ENCODE measurements at places on chromosomes 1 and 21.

DNA sequence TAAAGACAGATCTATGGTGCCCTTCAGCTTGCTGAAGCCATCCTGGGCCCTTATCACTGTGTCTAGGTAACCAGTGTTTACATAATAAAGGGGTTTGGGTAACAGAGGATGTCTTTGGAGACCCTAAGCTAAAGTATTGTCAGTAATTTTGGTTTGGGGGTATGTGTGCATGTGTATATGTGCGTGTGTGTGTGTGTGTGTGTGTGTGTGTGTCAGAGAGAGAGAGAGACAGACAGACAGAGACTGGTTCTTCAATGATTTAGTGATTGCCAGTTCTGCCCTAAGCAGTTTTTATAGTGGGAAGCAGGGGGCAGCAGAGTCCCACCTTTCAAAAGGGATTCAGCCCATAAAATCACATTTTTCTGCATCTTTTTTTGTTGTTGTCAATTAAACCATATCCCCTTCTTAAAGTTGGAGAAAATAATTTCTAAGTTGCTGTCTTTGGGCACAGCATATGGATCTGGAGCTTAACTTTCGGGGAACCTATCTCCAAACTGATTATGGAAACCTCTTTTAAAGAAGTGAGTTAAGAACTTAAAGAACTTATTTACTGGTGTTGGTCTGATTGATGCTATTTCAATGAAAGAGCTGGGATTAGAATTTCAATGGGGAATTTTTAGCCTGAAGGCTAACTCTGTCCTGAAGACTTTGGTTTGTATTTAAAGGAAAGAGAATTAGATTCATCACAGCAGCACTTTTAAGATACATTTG lies 51.1 kb downstream of the ZNF326 start:
- H3K27me3 ChIP-seq, result no peaks in the 10 kb centered on the region
- DNase-seq, result peak; percentile 40

GRCh38 chr1:241638909-241639622 lies 1.1 kb downstream of the CHML start:
- peak overlapping the region; percentile 86 for H3K4me3 ChIP-seq
- H3K27me3 ChIP-seq, result no peaks in the 10 kb centered on the region
- no peak overlapping the region for H3K27ac ChIP-seq
- no peak for DNase-seq
- peaks cover 29% of the 10 kb centered on the region for H3K4me1 ChIP-seq

DNA sequence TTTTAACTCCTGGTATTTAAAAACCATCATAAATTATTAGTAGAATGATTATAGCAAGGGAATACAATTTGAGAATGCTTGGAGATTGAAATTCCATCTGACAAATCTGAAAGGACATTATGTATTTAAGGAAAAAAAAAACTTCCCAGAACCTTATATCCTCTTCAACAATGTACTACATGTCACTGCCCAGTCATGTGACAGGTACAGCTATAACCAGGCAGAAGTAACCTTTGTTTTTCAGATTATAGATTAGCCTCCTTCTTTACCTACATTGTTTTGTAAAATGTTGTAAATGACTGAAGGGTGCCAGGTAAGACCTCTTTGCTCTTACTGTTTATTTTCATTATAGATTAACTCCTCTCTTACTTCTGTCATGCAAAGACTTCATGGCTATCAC lies 96.9 kb downstream of the KCNJ6 start:
- H3K27ac ChIP-seq, result no peak overlapping the region
- peaks cover 26% of the 10 kb centered on the region for H3K4me1 ChIP-seq
- no peaks in the 10 kb centered on the region for H3K36me3 ChIP-seq
- no peak for DNase-seq
- H3K27me3 ChIP-seq, result peaks cover 7% of the 10 kb centered on the region
- H3K4me3 ChIP-seq, result no peak overlapping the region

DNA sequence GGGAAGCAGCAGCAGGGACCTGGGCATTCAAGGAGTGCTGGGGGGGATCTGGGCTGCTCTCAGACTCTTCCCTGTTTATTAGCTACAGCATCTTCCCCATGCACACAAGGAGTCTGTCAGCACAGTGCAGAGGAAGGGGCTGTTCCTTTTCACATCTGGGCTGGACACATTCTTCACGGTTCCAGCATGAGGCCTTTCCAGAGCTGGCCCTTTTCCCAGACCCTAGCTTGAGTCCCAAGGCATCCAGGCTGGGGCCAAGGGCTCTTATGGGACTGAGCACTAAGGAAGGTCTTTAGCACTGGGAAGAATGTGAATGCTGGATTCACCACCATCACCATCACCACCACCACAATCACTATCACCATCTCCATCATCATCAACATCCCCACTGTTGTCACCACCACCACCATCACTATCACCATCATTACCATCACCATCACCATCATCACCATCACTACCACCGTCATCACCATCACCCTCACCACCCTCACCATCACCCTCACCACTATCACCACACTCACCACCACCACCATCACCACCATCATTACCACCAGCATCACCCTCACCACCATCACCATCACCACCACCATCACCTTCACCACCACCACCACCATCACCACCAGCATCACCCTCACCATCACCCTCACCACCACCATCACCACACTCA lies 28.4 kb downstream of the PARK7 start:
- no peak for DNase-seq
- H3K27ac ChIP-seq, result no peak overlapping the region
- H3K36me3 ChIP-seq, result peaks cover 47% of the 10 kb centered on the region
- H3K4me1 ChIP-seq, result peaks cover 18% of the 10 kb centered on the region
- H3K4me3 ChIP-seq, result no peak overlapping the region

GRCh38 chr1:208857465-208857864 lies 613.3 kb upstream of the PLXNA2 start:
- DNase-seq, result no peak
- peaks cover 15% of the 10 kb centered on the region for H3K4me1 ChIP-seq
- H3K27ac ChIP-seq, result no peak overlapping the region
- no peak overlapping the region for H3K4me3 ChIP-seq
- H3K27me3 ChIP-seq, result no peaks in the 10 kb centered on the region

DNA sequence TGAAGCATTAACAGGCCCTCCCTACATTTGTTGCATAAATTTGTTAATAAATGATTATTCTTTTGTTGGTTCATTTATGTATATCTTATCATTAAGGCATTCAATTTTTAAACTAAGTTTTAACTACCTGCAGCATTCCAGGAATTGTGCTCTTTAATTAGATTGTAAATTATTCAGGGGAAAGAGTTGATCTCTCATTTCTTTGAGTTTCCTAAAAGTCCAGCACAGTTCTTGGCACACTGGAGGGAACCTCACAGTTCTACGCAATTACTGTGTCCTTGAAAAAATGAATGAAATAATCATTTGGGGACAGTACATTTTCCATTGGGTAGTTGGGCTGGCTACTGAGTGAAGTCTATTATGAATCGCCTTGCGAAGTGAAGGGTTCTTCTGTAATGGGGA lies 493 bp upstream of the STXBP3 start:
- H3K27me3 ChIP-seq, result peaks cover 6% of the 10 kb centered on the region
- H3K36me3 ChIP-seq, result peaks cover 21% of the 10 kb centered on the region
- H3K27ac ChIP-seq, result no peak overlapping the region
- peak overlapping the region; percentile 96 for H3K4me3 ChIP-seq
- H3K4me1 ChIP-seq, result peaks cover 32% of the 10 kb centered on the region
- DNase-seq, result no peak

DNA sequence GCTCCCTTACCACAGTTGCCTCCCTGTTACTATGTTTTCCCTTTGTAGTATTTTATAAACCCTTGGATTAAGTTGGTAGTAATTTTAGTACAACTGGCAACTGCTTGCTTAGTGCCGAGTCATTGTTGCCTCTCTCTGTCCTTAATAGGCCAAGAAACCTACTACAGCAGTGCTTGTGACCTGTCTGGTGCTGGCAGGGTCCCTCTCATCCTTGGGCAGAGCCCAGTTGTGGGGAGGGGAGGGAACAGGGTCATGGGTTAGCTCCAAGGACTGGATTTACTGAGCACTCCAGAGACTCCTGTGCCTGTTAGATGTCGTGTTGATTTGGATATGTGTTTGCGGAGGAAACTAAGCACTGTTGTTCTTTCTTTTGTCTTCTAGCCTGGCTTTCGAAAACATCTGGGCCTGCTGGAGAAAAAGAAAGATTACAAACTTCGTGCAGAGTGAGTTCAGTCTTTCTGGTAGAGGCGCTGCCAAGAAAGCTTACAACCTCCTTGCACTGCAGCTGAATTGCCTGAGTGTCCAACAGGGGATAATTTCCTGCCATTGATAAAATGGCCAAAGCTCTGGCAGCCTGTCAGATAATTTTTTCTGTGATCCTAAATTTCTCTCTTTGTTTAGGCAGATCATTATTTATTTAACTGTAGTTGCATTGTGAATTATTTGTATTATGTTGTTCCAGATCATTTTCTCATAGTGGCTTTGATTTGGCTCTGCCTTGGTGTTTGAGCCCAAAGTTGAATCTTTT lies 3.6 kb downstream of the UTP11 start:
- H3K27ac ChIP-seq, result peak overlapping the region; percentile 98
- H3K27me3 ChIP-seq, result no peaks in the 10 kb centered on the region
- H3K4me1 ChIP-seq, result peaks cover 42% of the 10 kb centered on the region
- DNase-seq, result no peak
- H3K36me3 ChIP-seq, result peaks cover 30% of the 10 kb centered on the region

GRCh38 chr1:92831368-92831761 lies 475 bp upstream of the RPL5 start:
- H3K36me3 ChIP-seq, result peaks cover 34% of the 10 kb centered on the region
- H3K4me3 ChIP-seq, result peak overlapping the region; percentile 100
- peaks cover 40% of the 10 kb centered on the region for H3K4me1 ChIP-seq
- H3K27ac ChIP-seq, result no peak overlapping the region
- H3K27me3 ChIP-seq, result no peaks in the 10 kb centered on the region

GRCh38 chr1:81733480-81733879 lies 67.3 kb upstream of the ADGRL2 start:
- H3K4me3 ChIP-seq, result no peak overlapping the region
- no peak for DNase-seq
- no peaks in the 10 kb centered on the region for H3K27me3 ChIP-seq
- no peak overlapping the region for H3K27ac ChIP-seq
- no peaks in the 10 kb centered on the region for H3K4me1 ChIP-seq
- H3K36me3 ChIP-seq, result no peaks in the 10 kb centered on the region

- no peak for DNase-seq
- peaks cover 13% of the 10 kb centered on the region for H3K36me3 ChIP-seq
- H3K27ac ChIP-seq, result peak overlapping the region; percentile 60
- peak overlapping the region; percentile 96 for H3K4me3 ChIP-seq
- H3K27me3 ChIP-seq, result no peaks in the 10 kb centered on the region
Measured at GRCh38 chr1:27489501-27489972, 430 bp downstream of the WASF2 start.

DNA sequence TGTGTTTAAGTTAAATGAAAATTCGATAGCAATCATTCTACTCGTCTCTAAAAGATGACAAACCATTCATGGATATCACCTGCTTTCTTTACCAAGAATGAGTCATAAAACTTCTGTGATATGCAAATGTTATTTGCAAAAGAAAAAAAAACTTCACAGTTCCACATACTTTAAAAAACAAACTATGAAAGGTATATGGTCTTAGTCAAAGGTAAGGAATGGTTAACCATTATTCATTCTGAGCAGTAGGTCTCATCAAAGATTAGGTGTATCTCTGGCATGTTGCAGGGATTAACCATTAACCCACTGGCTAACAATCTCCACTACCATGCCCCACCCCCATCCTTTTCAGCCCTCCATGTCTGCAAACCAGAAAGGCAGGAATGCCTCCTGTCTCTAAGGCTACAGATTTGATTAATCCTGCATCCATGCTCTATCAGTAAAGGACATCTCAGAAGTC lies 44.4 kb downstream of the PTPN14 start:
- H3K36me3 ChIP-seq, result peaks cover 71% of the 10 kb centered on the region
- H3K27me3 ChIP-seq, result peaks cover 4% of the 10 kb centered on the region
- H3K4me1 ChIP-seq, result peaks cover 37% of the 10 kb centered on the region
- no peak overlapping the region for H3K27ac ChIP-seq
- H3K4me3 ChIP-seq, result no peak overlapping the region

DNA sequence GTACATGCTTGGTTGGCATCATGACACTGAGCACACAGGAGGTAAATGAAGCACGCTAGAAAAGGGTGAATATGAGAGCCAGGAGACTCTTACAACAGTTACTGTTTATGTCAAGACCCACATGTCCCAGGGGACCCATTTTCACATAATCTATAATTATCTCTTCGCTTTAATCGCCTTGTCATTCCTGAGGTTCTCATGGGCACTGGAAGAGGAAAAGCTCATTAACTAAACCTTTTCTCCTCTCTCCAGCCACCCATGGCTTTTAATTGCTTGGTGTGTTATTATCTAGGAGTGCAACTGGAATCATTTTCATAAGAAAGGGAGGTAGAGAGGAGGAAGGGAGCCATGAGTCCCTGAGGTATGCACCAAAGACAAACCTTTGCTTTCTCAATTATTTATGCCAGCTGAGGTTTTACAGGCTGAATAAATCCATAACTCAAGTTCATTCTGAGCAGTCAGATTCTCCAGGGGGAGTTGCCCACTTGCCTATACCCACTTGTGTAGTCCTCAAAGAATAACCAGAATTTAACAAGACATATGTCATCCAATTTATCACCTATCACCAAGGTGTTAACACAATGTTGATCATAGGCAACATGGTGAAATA lies 77.4 kb downstream of the ACBD6 start:
- H3K27ac ChIP-seq, result peak overlapping the region; percentile 60
- peaks cover 38% of the 10 kb centered on the region for H3K36me3 ChIP-seq
- no peak overlapping the region for H3K4me3 ChIP-seq
- H3K27me3 ChIP-seq, result no peaks in the 10 kb centered on the region
- H3K4me1 ChIP-seq, result peaks cover 20% of the 10 kb centered on the region

- H3K4me1 ChIP-seq, result peaks cover 12% of the 10 kb centered on the region
- no peaks in the 10 kb centered on the region for H3K36me3 ChIP-seq
- peak; percentile 86 for DNase-seq
- peak overlapping the region; percentile 26 for H3K4me3 ChIP-seq
- no peak overlapping the region for H3K27ac ChIP-seq
- H3K27me3 ChIP-seq, result peaks cover 51% of the 10 kb centered on the region
Measured at GRCh38 chr1:175146529-175147213, 45.9 kb downstream of the KIAA0040 start.

- peaks cover 13% of the 10 kb centered on the region for H3K27me3 ChIP-seq
- H3K36me3 ChIP-seq, result no peaks in the 10 kb centered on the region
- H3K27ac ChIP-seq, result no peak overlapping the region
- no peaks in the 10 kb centered on the region for H3K4me1 ChIP-seq
Measured at GRCh38 chr1:9633493-9633892, 18.0 kb upstream of the PIK3CD start.

DNA sequence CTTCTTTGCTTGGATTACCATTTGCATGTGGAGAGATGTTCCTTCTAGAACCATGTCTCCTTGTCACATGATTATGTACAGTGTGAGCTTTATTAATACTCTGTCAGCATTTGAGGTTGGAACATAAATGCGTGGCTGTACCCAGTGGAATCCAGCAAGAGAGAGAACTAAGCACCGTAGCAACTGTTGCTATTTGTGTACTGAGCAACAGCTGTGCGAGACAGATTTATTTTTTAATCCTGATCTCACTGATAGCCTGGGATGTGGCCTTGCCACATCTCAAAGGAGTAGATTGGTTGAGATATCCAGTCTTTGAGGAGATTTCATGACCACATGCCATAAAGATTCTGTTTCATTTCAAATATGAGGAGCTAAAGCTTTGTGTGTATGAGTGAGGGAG lies 43.4 kb downstream of the KIF1B start:
- H3K27me3 ChIP-seq, result peaks cover under 1% of the 10 kb centered on the region
- H3K27ac ChIP-seq, result peak overlapping the region; percentile 38
- H3K36me3 ChIP-seq, result peaks cover 32% of the 10 kb centered on the region
- H3K4me3 ChIP-seq, result no peak overlapping the region
- DNase-seq, result no peak
- H3K4me1 ChIP-seq, result peaks cover 16% of the 10 kb centered on the region

Measured in nephron progenitor cell (in vitro differentiated cells).